Frontal cortex (tissue), 4 donors: ENCODE measurements at places on chromosomes 1 and 21. TPM values are rescaled to one million over a fixed set of nuclear protein-coding genes. Genes with fewer than 3 reads are reported as not detected.

PRRX1 gene
- total RNA-seq, result 6.5 TPM

GJA9 gene
- total RNA-seq, result not detected

SPRR2G gene
- total RNA-seq, result not detected

ST6GALNAC3 gene
- 14.3 TPM for total RNA-seq

SYDE2 gene
- total RNA-seq, result 6.9 TPM

ASCL5 gene
- not detected for total RNA-seq

OR10Z1 gene
- not detected for total RNA-seq

BMP8A gene
- total RNA-seq, result 0.41 TPM

ATP1A4 gene
- total RNA-seq, result not detected

TIPRL gene
- 125 TPM for total RNA-seq

C1orf167 gene
- total RNA-seq, result not detected

ERVH48-1 gene
- not detected for total RNA-seq

RASSF5 gene
- total RNA-seq, result 0.82 TPM

RAB42 gene
- total RNA-seq, result 1.2 TPM

CYP4Z1 gene
- 0.41 TPM for total RNA-seq

COL6A2 gene
- 15.5 TPM for total RNA-seq

MROH9 gene
- not detected for total RNA-seq

FGR gene
- 0.41 TPM for total RNA-seq

LRRC53 gene
- under 0.01 TPM for total RNA-seq

MANEAL gene
- total RNA-seq, result 28.9 TPM

THEM5 gene
- total RNA-seq, result not detected

HAX1 gene
- 75.8 TPM for total RNA-seq

SCAMP3 gene
- 19.2 TPM for total RNA-seq

TCHHL1 gene
- not detected for total RNA-seq

SAMD13 gene
- total RNA-seq, result 5.3 TPM

SMIM1 gene
- not detected for total RNA-seq

UTS2 gene
- total RNA-seq, result not detected

PIK3C2B gene
- 24.5 TPM for total RNA-seq

C8A gene
- total RNA-seq, result not detected

TMPRSS15 gene
- total RNA-seq, result not detected

C1orf94 gene
- under 0.01 TPM for total RNA-seq

RXFP4 gene
- total RNA-seq, result not detected

DNASE2B gene
- total RNA-seq, result not detected

SLC44A5 gene
- total RNA-seq, result 162 TPM

HSD3B1 gene
- total RNA-seq, result not detected

ALDH9A1 gene
- total RNA-seq, result 63.6 TPM

OR2T6 gene
- total RNA-seq, result not detected

DNALI1 gene
- 2.9 TPM for total RNA-seq

RBM11 gene
- 10.2 TPM for total RNA-seq

PRAMEF20 gene
- total RNA-seq, result not detected

KDF1 gene
- not detected for total RNA-seq

HHAT gene
- 2.4 TPM for total RNA-seq

CGN gene
- total RNA-seq, result 2.0 TPM

FMO1 gene
- total RNA-seq, result 3.7 TPM

NEXN gene
- under 0.01 TPM for total RNA-seq

PEAR1 gene
- total RNA-seq, result 0.41 TPM

MTARC1 gene
- 19.6 TPM for total RNA-seq

PDC gene
- not detected for total RNA-seq

TEKT2 gene
- 10.6 TPM for total RNA-seq

RAB25 gene
- not detected for total RNA-seq

PIGR gene
- not detected for total RNA-seq

TTLL10 gene
- total RNA-seq, result not detected

GUCA2B gene
- not detected for total RNA-seq

SHISA4 gene
- 22.4 TPM for total RNA-seq

KCNH1 gene
- 10.6 TPM for total RNA-seq

RAB7B gene
- under 0.01 TPM for total RNA-seq

PLEKHN1 gene
- not detected for total RNA-seq
